Activated T-helper 17 cell treated with anti-CD3 and anti-CD28 coated beads, Interleukin-2, amount 50 U/mL, for 72 hours (primary cell): ENCODE measurements at places on chromosomes 3 and 15.

DNA sequence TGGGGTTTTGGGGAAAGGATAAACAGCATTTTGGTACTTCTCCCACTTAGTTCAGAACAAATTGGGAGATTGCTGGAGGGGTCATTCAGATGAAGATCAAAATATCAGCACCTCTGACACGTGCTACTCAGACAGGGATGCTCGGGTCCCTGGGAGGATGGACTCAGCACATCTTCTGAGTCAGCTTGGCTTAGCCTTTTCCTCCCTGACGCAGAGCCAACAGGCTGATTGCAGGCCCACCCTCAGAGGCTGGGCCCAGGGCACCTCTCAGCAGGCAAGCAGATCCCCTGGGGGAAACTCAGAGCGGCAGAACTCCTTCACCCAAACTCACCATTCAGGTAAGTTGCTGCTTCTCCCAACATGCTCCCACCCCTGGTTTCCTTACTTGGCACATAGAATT is 304.9 kb downstream of the TLE3 start:
- no peak for ATAC-seq

- no peak for ATAC-seq
These were observed 40.6 kb upstream of the RBMS3 start for GRCh38 chr3:29240248-29240647.

DNA sequence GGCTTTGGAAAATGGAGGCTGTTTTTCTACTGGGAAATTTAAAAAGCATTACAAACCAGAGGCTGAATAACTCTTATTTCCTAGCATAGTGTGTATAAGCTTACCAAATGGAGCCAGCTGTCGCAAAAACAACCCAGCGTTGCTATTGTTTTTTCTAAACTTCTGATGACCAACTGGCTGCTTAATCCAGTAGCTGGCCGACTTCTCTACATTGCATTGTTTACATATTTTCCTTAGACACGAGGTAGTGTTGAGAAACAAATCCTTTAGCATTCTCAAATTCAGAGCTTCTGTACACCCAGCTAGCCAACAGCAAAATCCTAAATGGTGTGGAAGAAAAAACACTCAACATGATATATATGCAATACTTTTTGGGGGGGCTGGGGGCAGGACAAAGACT is 161.0 kb upstream of the ADAMTS9 start:
- ATAC-seq = no peak

- no peak for ATAC-seq
These were observed 102.6 kb downstream of the ITPR1 start for GRCh38 chr3:4595710-4596113.

DNA sequence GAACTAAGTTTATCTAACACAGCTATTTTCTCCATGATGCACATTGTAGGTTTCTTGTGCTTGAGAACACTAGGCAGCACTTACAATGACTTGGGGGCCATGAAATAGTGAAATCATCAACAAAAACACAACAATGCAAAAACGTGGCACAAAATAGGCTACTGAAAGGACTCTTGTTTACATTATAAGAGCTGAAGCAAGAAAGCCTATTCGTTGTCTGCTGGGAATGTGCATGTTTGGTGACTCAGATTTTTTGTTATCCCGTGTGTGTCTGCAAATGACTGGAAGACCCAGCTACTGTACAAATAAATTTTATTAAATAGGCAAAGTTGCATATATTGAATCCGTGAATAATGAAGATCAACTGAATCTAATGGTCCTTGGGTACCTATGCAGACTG is 85.0 kb downstream of the TCF12 start:
- no peak for ATAC-seq

GRCh38 chr3:46368569-46368968 is 2.2 kb upstream of the CCR5 start:
- ATAC-seq = peak; percentile 29

- ATAC-seq = no peak
These were observed 1.7 kb upstream of the SLC4A7 start for GRCh38 chr3:27485866-27486265.

DNA sequence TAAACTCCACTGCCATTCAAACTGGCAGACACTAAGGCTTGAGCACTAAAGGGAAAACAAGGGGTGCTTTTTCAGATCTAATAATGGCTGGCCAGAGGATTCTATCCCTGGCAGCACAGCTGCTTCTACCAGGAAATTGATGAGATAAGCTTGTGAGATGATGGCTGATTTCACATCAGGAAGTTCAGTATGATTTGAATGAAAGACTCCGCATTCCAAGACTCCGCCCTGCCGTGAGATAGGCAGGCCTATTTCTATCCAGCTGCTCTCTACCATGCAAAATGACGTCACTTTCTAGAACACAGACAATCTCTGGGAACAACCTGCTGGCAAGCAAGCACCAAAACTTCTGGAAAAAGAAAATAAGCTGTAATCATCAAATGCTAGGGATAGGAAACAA is 171.8 kb downstream of the WDR76 start:
- no peak for ATAC-seq

- ATAC-seq = no peak
These were observed 309.2 kb downstream of the DOCK3 start for GRCh38 chr3:50983887-50984286.

GRCh38 chr3:30069056-30069455 is 537.3 kb upstream of the TGFBR2 start:
- no peak for ATAC-seq

DNA sequence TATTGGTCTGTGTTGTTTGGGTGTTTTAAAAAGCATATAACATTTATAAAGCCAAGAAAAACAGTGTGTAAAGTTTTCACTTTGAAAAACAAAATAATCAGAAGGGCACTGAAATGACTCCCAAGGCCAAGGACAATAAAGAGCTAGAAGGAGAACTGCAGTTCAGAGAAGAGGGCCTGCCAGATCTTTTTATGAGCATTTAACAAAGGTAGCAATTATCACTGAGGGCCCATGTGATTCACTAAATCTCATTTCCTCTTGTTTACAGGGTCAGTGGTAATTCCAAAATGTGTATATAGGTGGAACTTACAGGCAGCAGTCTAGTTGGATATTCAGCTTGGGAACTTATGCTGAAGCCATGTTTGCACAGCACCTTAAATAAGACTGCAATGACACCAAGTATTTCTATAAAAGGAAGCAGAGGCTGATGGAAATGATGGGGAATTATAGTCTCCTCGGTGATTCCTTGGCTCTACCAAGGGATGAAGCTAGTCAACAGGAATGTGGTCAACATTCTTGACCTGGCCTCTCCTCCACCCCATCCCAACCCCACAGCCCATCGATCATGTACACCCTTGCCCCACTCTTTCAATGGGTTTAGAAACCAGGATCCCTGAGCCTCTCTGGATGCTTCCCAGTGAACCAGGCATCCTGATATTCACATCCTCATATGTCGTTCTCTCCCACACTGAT is 54.4 kb upstream of the THUMPD3 start:
- no peak for ATAC-seq

GRCh38 chr15:78012643-78013077 is 64.9 kb downstream of the TBC1D2B start:
- ATAC-seq = no peak
